Fibroblast of upper back skin (primary cell): ENCODE measurements at places on chromosomes 2 and 18.

- DNase-seq: peak; percentile 70
Observed at GRCh38 chr18:54392543-54393023, 34.9 kb downstream of the C18orf54 start.

DNA sequence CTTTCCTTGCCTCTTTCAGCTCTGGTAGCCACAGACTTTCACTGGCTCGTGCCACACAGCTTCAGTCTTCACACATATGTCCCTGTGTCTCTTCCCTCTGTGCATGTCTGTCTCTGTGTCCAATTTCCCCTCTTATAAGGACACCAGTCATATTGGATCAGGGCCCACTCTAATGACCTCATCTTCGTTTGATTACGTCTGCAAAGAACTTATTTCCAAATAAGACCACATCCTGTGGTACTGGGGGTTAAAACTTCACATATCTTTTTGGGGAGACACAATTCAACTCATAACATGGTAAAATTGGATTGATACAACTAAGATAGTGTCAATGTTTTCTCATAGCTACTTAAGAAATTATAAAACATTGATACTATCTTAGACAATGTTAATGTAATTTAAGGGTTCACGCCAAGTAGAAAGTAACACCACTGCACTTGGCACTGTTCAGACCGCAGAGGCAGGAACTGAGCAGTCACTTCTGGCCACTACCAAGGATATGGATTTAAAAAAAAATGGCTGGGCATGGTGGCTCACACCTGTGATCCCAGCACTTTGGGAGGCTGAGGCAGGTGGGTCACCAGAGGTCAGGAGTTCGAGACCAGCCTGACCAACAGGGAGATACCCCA is 119.6 kb upstream of the EPAS1 start:
- peak; percentile 38 for DNase-seq

GRCh38 chr18:12403601-12404506 is 3.9 kb upstream of the PRELID3A start:
- peak; percentile 92 for DNase-seq

GRCh38 chr2:225064362-225064761 is 22.1 kb upstream of the DOCK10 start:
- no peak for DNase-seq

- DNase-seq: no peak
Observed at GRCh38 chr2:97953853-97954252, 41.9 kb downstream of the TMEM131 start.

- no peak for DNase-seq
Observed at GRCh38 chr18:48782381-48782861, 168.3 kb downstream of the SMAD7 start.

DNA sequence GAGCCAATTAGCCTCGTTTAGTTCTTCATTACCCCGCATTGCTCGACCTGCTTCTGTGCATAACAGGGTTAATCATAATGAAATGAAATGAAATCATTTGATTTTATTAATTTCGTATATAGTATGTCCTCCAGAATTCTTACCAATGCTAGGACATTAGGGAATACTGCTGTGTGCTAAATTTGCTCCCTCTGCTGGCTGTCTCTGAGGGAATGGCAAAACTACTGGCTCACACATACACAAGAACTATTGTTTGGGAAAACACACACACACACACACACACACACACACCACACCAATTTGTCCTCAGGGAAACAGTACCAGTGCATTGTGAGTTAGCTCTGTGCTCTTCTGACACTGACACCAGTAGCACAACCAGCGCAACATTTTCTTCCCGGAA is 273.3 kb upstream of the TCF4 start:
- peak; percentile 59 for DNase-seq

GRCh38 chr2:69989441-69990105 is 28.1 kb upstream of the ASPRV1 start:
- no peak for DNase-seq

DNA sequence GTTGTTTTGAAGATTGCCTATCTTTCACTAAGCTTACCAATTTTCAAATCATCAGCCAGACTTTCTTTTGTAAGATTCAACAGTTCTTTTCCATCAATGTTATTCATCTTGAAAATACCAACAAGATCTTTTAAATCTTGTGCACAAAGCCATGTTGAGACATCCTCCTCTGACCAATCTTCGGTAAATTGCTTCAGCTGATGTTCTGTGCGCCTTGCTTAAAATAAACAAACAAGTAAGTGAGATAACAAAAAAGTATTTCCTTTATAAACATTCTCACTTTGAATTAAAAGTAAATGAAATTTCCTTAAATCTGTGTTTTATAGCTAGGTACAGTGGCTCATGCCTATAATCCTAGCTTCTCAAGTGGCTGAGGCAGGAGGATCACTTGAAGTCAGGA is 30.3 kb downstream of the WDSUB1 start:
- DNase-seq: no peak

GRCh38 chr2:133755480-133756300 is 187.4 kb upstream of the NCKAP5 start:
- DNase-seq: peak; percentile 98

GRCh38 chr2:53498210-53498609 is 269.4 kb upstream of the CHAC2 start:
- DNase-seq: peak; percentile 59

GRCh38 chr2:36597532-36598377 is at the start of gene FEZ2:
Gene FEZ2 (minus strand): TSS chr2:36598168. CDS start chr2:36598142, 26 bp downstream.
- peak; percentile 78 for DNase-seq

GRCh38 chr2:181884601-181885000 is 6.9 kb upstream of the ITPRID2 start:
- no peak for DNase-seq

DNA sequence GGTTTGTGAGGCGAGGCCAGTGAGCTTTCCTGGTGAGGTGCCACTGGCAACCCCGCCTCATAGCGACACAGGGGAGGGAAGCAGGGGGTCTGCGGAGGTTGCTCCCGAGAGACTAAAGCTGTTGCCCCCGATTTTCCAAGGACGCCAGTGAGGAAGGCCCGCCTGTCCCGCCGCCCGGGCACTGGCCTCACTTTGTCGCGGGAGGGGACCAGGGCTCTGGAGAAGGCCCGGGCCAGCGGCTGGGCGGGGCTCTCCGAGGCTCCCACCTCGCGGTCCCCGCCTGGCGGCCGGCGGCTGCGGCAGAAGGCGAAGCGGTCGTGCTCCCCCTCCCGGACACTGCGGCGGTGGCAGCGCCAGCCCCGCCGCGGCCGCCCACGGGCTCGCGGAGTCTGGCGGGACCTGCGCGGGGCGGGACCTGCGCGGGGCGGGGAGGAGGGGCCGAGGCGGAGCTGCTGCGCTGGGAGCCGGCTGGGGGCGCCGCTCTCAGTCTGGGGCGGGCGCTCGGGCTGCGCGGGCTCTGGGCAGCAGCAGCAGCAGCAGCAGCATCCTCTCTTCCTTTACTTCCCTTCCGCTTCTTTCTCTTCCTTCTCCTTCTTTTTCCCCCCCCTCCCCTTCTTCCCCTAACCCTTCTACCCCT is at the start of gene MAP2:
MAP2 (plus strand) TSS at position 486 of the 637 bp plus-strand sequence. CDS start 229,124 bp downstream, outside the sequence.
- peak; percentile 75 for DNase-seq

GRCh38 chr2:117123362-117123761 is 691.1 kb upstream of the DDX18 start:
- DNase-seq: no peak

GRCh38 chr18:46518438-46518837 is 138.6 kb downstream of the LOXHD1 start:
- DNase-seq: peak; percentile 1
